ENCODE measurements at places on chromosomes 7 and 10.

GRCh38 chr10:1745780-1746456 lies 8.6 kb upstream of the ADARB2 start:
- no peak for DNase-seq

DNA sequence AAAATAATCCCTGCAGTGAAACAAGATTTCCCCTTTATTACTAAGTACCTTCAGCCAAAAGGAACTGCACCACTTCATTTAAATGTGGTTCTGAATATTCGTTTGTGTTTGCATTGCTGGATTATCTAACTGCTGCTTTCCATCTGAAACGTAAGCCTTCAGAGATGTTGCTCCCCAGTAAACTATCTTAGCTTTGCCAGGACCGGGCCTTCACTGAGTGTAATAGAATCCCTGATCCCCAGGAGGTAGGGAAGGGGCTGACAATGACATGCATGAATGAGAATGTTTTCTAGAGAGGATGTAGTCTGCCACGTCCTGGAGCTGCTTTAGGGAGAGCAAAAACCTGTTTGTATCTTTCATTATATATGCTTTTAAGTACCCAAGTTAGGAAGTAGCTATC lies 19.5 kb upstream of the INSYN2A start:
- no peak for DNase-seq

DNA sequence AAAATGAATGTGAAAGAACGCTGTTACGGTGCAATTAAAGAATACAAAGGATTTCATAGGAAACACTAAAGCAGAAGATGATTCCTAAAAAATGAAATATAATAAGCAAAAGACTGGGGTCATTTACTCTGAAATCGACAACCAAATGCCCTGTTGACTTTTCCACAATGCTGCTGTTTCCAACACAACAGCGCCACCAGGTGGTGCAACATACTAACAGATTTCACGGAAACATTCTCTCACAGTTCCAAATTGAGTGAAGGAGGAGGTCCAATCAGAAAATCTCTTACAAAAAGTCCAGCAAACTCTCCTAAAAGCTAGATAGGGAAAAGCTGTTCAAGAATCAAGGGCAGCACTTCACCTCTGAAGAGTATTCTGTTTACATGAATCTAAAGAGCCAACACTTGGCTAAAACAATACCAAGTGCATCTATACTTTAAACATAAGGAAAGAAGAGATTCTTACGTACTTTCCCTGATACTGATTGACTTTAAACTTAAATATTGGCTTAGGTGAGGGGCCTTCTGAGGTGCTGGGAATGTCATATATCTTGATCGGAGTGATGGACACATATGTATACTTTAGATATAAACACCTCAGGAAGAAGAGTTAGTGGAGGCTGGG lies 55.9 kb downstream of the UPF2 start:
- peak; percentile 82 for DNase-seq

DNA sequence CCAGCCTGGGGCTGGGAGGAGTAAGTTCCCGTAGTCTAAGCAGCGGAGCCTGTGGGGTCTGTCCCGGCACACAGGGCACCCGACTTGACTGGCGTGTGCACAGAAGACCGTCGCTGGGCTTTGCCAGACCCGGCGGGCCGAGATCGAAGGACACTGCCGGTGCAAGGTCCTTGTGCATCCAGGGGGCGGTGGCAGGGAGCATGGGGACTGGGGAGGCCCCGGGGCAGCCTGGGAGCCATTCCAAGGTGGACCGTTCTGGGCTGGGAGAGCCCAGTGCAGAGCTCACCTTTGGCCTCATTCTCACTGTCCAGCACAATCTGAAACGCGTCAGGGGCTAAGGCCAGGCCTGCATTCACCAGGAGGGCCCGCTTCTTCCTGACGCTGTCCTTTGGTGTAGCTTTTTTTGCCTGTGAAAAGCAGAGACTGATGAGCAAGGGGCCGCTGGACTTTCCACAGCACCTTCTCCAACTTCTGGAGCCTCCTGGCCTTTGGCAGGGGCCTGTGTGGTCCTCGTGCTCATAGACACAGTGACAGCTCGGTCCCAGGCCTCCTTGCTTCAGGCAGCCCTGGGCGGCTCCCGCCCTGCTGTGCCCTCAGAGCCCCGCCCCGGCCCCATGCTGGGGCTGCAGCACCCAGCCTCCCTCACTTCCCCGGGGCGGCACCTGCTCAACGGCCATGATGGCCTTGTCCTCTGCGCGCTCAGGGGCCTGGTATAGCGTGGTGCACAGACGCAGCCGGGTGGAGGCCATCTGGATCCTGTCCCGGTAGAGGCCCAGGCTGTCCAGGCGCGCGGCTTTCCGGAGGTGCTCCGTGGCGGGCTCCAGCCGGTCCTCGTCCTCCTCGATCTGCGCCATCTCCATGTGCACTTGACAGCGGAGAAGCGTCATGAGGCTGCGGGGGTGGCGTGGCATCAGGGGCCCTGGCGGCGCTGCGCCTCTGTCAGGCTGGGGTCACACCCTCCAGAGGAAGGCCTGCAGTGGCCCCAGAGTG lies 20.3 kb downstream of the CFAP46 start:
- DNase-seq, result no peak

DNA sequence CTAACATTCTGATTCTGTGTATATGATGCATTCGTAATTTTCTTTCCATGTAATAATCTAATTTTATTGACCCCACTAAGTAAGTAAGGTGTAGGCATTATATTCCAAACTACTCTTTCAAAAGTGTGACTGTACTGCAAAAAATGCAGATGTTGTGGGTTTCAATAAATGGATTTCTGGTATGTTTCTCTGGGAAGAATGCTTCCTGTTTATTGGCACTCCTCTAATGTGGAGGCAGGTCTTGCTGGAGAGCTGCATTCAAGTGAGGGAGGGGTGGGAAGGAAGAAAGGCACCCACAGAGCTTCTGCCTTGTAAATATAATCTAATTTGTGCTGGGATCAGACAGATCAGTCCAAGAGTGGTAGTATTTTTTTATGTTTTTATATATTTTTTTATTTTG lies 23.9 kb downstream of the ST7 start:
- DNase-seq, result no peak

- no peak for DNase-seq
Observed at GRCh38 chr10:42962110-42962901, 114.6 kb upstream of the RET start.

GRCh38 chr7:116967254-116967922 lies 14.1 kb downstream of the ST7 start:
- no peak for DNase-seq

DNA sequence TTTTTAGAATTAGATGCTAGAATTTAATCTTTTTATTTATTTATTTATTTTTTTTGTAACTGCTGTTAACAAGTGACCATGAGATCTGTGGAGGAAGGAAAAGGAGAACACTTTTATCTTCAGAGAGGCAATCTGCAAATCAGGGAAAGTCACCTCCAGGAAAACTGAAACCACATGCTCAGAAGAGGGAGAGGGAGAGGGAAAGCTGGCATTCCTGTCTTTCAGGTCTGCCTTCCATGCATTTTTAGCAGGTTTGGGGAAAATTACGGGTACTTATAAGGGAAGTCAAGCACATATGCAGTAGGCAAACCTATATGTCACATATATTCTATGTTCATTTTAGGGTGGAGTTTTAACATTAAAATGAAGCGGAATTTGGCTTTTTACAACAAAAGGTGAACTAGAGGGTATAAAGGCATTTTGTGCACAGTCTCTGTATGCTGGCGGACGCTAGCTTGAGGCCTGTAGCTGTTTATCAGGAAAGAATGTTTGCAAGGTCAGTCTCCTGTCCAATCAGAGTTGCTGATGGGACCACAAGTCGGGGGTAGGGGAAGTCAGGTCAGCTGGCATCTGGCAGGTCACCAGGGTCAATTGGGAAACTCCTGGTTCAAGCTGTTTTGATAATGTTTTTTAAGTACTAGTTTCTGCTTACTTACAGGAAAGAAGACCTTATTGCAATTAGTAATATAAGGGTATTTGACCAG lies 333.5 kb downstream of the GPR158 start:
- DNase-seq, result no peak

DNA sequence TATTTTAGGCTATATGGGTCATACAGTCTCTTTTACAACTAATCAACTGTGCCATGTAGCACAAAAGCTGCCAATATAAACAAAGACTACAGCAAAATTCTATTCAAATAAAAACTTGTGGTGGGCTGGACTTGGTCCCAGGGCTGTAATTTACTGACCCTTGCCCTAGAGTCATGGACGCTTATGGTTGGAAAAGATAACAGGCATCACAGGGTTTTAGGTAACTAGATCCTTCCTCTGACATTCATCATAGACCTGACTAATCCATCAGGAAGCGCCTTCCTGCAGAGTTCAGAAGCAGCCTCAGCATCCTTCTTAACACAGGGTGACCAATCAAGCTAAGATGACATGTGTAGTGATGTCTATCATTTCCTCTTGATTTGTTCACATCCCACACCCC lies 40.2 kb upstream of the GPAM start:
- no peak for DNase-seq

GRCh38 chr10:65571011-65571570 lies 1354.7 kb upstream of the LRRTM3 start:
- DNase-seq, result no peak

DNA sequence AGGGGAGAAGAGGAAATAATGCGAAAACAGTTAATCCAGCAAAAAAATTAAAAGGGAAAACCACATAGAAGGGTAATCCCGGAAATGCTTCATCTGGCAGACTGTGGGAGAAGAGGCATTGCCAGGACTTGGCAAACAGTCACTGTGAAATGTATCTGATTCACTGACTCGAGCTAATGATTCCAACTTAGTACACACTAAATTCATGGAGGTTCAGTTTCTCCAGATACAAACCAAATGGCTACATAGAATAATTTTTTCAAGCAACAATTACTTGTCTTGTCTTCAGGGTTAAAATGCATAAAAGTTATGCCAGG lies 36.4 kb downstream of the GDI2 start:
- no peak for DNase-seq
